Sciatic nerve (tissue), 2 donors: ENCODE measurements at places on chromosomes 3 and 15. TPM values are rescaled to one million over a fixed set of nuclear protein-coding genes. Genes with fewer than 3 reads are reported as not detected.

DNA sequence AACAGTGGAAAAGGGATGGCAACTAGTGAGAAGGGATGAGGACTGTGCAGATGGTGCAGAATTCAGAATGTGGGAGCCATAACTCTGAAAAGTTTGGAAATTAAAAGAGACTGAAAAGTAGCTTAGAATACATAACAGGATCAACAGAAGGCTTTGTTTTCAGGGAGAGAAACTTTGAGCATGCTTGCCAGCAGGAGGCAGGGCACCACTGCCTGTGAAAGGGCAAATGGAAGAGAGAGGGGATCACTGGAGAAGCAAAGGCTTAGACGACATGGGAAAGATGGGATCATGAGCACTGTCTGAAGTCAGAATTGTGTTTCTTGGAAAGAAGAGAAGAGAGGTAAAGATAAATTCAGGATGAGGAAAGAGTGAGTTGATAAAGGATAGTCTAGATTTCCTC, 99.6 kb downstream of the ABI3BP start:
- no peak for DNase-seq

GRCh38 chr3:38128303-38128655, 8.6 kb downstream of the ACAA1 start:
- no peak for DNase-seq

- no peak for DNase-seq
These were observed 176.5 kb upstream of the PFN2 start for GRCh38 chr3:150146991-150147761.

- no peak for DNase-seq
These were observed 320.2 kb downstream of the UNC13C start for GRCh38 chr15:54298396-54298795.

GRCh38 chr3:8441969-8442559, 59.6 kb upstream of the LMCD1 start:
- no peak for DNase-seq

DNA sequence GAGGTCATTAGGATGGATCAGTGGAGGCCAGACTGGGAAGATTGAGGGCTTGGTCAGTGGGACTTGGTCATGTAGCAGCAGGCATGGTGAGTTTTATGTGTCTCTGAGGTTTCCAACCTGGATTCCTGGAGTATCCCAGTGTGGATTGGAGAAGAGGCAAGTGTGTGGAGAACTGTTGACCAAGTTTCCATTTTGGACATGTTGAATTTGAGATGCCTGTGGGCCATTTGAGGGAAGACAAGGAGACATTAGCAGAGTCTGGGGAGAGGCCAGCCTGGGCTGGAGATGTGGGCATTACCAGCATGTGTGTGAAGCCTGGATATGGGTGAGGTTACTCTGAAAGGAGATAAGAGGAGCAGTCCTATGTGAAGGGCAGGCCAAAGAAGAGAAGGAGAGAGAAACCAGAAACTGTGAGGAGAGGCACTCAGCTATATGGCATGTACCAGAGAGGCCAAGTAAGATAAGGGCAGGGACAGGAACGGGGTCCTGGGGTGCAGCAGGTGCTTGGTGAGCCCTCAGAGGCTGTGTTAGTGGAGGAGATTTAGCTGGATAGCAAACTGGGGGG, 4.3 kb downstream of the SLC25A38 start:
- no peak for DNase-seq

GRCh38 chr3:27171113-27171512, 198.1 kb downstream of the NEK10 start:
- no peak for DNase-seq

DNA sequence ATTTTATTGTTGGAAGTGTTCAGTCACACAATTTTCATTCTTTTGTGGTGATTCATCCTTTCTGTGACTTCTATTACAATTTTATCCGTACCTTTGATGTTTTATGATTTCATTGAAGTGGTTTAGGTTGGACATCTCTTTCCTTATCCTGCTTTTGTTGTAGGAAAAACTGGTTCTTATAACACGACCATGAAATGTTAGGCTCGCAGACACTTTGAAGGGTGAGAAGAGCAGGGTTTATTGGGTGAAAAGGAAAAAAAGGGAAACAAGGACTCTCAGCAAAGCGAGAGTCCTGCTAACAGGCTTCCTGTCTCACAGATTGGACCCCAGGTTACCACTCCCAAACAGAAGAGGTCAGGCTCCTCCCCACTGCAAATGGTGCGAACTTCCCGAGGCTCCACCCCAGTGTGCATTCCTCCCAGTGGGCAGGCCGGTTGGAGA, 257.4 kb downstream of the STXBP5L start:
- no peak for DNase-seq

DNA sequence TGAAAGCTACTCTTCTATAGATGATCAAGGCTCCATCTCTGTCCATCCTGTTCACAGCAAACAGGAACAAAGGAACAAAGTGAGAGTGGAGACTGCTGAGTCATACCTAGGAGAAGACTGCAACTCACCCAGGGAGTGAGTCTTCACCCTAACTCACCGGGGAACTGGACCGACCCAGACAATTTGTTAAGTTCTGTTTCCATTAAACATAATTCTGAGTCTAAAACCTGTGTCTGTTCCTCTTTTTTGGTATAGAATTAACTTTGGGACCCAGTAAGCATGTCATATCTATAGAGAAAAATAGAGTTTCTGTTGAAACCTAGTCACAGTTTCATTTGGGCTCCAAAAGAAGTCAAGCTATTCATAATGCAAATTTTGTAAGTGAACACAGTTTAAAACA, 21.6 kb downstream of the CCDC80 start:
- DNase-seq: no peak

DNA sequence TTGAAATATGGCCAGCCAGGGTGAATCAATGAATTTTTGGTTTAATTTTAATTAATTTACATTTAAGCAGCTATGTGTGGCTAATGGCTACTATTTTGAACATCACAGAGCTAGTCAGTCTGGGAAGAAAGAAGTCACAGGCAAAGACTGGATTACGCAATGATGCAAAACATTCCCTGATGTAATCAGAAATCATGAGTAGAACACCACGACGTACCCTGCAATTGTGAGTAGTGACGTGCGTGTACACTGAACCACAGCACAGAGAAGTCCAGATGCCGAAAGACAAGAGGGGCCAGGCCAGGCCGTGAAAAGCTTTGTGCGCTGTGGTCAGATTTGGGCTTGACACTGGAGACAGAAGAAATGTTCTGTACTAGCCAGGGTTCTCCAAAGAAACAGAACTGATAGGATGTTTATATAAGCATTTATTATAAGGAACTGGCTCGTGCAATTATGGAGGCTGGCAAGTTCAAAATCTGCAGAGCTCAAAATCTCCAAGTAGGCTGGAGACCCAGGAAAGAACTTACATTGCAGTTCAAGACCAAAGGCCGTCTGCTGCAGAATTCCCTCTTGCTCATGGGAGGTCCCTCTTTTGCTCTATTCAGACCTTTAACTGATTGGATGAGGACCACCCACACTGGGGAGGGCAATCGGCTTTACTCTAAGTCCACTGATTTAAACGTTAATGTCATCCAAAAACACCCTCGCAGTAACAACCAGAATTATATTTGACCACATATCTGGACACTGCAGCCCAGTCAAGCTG, 44.6 kb downstream of the SH3BP5 start:
- peak; percentile 74 for DNase-seq

GRCh38 chr3:23987356-23987755, 42.3 kb downstream of the NR1D2 start:
- no peak for DNase-seq

DNA sequence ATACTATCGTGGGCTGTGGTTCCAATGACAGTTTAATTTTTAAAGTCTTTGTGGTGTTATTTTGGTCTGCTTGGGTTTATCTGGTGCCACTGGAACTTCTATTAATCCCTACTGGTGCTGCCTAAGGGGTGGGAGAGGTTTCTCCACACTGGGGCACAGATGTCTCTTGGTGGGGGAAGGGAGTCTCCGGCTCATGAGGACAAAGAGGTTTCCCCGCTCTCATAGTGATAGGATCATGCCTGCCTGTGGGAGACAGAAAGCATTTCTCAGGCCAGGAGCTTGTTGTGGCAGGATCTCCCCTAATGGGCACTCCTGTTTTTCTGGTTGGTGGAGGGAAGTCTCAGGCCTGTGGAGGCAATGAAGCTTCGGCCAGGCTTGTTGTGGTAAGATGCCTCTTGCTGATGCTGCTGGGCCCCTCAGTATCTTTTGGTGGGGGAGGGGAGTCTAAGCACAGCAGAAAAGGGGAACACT, 84.3 kb upstream of the THRB start:
- DNase-seq: no peak

DNA sequence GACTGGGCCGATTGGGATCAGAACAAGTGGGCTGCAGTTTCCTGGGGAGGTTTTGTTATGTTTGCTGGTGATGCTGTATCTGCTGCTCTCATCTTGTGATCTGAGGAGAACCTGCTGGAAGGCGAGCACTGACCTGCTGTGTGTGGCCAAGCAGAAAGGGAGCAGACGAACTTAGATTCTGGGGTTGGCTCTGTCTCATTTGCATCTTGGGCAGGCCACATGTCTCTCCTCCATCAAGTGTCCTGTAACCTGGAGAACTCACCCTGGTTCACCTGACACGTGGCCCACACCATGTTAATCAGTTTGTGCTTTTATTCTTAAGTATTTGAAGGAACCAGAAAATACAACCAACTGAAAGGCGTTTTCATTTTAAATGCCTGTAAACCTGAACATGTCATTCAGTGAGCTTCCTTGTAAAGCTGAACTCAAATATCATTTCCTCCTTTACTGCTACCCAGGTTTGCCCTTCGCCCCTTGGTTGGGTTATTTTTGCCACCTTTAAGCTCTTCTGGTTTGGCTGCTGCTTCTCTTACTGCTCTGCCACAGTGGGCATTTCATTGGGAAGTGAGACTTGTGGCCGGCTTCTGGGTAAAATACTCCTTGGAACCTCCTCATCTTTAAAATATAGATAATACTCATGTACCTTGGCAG, 33.5 kb upstream of the TRAK1 start:
- DNase-seq: no peak

DNA sequence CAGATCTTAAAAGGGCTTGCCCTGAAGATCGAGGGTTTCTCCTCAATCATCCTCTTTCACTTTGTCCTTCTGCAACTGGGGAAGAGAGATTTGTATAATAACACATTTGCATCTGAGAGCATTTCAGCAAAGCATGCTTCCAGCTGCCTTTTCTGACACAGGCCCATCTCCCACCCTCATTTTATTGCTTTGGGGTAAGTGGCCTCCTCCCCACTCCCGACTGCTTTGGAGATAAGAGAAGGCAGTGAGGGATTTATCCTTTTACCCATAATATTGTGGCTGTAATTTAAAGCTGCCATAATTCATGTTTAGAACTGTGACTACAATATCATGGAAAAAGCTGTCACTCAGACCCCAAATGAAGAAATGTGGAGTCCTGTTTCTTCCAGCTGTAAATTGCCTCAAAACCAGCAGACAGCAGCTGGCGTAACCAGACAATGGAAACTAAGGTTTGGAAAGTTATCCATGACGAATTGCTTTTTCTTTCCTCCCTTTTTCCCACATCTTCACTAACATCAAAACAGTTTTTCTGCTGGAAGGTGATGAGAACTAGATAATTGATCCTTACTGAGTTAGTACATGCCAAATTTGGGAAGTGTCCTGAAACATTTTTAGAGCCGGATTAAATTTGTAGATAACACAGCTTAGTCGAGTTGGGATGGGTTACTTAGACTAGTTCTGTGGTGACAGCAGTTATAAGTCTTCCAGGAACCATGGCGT, 104.2 kb upstream of the PFN2 start:
- no peak for DNase-seq

- DNase-seq: no peak
These were observed 47.8 kb upstream of the CHST2 start for GRCh38 chr3:143071776-143072175.

MORC1 gene
- not detected for total RNA-seq

RASGRF1 gene
- total RNA-seq: 3.0 TPM

FGD5 gene
- 57.4 TPM for total RNA-seq

FOXB1 gene
- total RNA-seq: not detected

ERICH6 gene
- total RNA-seq: 0.49 TPM

OTOL1 gene
- total RNA-seq: not detected

SAMD7 gene
- total RNA-seq: not detected

KLF15 gene
- total RNA-seq: 22.7 TPM

GOLGA8J gene
- total RNA-seq: 0.89 TPM
